Heart right ventricle (tissue), 16 donors: ENCODE measurements at places on chromosomes 13 and 19. TPM values are rescaled to one million over a fixed set of nuclear protein-coding genes. Genes with fewer than 3 reads are reported as not detected.

ZNF573 gene
- 1.3 TPM for polyA plus RNA-seq

DNA sequence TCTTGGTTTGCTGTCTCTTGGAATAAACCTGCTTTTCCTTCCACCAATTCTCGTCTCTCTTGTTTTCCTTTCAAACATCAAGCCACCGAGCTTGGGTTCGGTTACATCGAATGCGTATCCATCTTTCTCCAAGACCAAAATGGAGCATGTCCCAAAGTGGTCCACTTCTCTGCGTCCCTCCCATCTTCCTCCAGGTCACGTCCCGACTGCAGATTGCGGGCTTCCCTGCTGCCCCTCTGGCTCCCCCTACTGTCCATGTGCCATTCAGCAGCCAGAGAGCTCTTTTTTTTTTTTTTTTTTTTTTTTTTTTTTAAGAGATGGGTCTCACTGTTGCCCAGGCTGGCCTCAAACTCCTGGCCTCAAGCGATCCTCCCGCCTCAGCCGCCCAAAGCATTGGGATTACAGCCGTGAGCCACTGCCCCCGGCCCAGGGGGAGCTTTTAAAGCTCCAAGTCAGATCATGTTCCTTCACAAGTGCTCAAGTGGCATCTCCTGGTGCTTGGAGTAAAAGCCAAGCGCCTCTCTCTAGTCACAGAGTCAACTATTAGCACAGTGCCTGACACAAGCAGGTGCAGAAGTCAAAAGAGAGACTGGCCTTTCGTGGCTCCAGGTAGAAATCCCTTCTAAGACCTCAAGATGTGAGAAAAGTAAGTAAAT is 10.0 kb downstream of the COL5A3 start:
- DNase-seq = peak; percentile 51

DNA sequence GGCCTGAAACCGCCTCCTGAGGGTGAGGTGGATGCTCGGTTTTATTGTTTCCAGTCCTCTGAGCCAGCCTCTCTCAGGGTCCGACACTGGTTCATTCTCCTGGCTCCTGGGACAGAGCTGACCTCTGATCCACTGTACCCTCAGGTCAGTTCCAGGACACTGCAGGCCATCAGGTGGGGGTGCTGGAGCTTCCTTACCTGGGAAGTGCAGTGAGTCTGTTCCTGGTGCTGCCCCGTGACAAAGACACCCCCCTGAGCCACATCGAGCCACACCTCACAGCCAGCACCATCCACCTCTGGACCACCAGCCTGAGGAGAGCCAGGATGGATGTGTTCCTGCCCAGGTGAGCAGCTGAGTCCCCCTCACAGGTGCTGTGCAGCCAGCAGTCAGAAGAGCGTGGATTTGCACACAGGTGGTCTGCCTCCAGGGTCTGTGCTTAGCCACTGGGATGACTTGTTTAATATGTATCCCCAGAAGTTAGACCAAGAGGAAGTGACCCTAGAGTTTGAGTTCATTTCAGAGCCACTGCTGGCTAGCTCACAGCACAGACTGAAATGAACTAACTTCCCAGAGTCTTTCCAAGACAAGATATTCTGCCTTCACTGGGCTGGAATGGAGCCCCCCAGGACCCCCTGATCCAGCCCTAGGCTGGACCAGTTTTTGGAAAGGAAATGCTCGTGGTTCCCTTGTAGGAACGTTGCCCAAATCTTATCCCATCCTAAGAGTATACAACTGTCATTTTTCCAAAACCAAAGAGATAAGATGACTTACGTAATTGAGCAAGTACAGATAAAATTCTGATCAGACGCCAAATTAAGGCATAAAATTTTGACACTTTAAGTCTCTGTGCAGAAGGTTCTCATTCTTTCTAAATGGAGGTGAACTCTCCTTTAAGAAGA is 8.8 kb downstream of the SERPINE3 start:
- DNase-seq = no peak

DNA sequence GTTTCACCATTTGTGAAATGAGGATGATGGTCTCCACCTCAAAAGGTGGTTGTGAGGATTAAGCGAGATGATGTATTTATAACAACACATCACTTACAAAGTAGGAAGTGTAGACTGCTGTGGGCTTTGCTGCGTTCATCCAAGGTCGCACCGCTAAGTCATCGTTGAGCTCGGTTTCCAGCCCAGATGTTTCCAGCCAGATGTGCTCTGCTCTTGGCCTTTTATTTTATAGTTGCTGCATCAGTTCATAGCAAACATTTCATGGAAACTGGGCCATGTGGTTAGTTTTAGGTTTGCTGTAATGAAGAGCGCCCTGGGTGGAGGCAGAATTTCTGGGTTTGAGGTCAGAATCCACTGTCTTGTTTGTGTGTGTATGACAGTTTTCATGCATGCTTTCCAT is 76.5 kb upstream of the RNF113B start:
- no peak for DNase-seq

DNA sequence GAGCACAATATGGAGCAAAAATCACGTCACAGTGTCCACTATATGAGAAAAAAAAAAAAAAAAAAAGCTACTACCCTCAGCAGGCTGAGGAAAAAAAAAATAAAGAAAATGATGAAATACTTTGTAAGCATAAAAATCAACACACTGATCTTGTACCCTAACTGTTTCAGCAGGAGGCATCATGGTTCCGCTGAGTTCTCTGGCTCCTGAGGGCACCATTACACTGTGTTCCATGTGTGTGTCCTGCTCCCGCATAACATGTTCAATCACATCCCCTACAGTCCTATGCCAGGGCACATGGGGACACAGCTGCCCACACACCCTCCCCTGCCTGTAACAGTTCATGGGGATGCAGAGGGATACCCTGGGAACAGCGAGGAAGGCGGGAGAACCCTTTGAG is 33.5 kb downstream of the DOCK9 start:
- DNase-seq = no peak

- no peak for DNase-seq
Measured at GRCh38 chr13:109093998-109094397, 464.6 kb downstream of the MYO16 start.

DNA sequence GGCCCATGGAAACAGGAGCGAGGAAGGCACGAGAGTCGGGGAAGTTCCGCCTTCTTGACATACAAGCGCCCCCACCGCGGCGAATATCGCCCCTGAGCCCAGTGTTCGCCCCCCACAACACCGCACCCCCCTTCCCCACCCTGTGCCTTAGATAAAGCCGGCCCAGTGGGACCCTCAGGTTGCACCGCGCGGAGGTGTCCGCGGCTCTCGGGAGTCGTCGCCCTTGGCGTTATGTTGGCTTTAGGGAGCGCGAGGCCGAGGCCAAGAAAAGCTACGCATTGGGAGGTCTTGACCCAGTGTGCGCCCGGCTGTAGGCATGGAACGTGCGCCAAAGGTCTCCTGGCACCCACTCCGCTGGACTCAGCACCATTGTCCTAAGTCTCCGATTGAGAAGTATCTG is 603 bp upstream of the ZNF132 start:
- no peak for DNase-seq

DNA sequence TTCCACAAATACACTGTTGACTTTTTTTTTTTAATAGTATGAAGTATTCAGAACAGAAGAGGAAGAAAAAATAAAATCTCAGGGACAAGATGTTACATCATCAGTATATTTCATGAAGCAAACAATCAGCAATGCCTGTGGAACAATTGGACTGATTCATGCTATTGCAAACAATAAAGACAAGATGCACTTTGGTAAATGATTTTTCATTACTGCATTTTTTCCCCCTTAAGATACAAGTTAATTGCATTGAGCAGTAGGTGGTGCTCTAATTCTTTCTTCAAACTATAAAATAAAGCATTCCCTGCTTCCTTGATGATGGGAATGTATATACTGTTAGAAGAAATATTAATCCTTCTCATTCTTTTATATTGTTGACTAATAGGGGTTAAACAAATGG is 17.1 kb downstream of the UCHL3 start:
- DNase-seq = no peak
